Stomach (tissue), 19 donors: ENCODE measurements at places on chromosomes 4 and X.

DNA sequence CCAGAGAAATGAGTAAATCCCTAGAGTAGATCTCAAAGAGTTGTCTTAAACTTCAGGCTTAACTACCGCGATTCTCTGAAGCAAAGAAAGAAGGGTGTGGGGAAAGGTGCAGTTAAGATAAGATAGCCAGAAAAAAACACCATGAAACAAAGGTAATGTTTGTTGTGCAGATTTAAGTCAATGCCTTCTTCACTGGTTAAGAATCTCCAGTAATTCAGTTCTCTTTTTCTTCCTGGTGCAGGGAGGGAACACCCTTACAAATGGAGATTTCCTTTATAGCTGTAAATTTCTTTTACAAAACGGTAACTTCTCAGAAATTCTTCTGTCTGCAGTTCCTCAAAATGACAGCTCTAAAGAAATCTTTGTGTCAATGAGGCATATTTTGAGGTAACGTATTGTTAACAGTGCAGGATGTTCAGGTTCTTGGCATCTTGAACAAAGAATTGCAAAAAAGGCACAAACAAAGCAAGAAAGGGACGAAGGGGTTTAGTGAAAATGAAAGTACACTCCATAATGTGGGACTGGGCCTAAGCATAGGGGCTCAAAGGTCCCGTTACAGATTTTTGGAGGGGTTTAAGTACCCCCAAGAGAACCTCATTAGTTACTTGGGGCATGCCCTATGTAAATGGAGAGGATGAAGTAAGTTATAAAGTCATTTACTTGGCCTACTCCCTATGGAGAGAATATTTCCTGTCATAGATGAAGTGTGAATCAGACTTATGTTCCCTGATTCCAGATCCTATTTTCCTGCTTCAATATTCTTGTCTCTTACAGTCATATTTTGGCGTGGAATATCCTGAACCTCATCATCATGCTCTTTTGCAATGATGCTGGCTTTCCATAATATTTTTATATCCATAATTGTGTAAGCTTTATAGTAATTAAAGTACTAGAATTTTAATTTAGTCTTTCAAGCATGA, 492.0 kb downstream of the PCDH11X start:
- no peak overlapping the region for H3K27ac ChIP-seq
- H3K27me3 ChIP-seq = no peaks in the 10 kb centered on the region
- no peak overlapping the region for H3K4me3 ChIP-seq
- no peaks in the 10 kb centered on the region for H3K36me3 ChIP-seq
- H3K4me1 ChIP-seq = no peaks in the 10 kb centered on the region

GRCh38 chr4:16360694-16361262, 134.5 kb upstream of the TAPT1 start:
- no peak overlapping the region for H3K4me3 ChIP-seq
- DNase-seq = no peak
- no peaks in the 10 kb centered on the region for H3K4me1 ChIP-seq
- no peak overlapping the region for H3K27ac ChIP-seq

- no peak for DNase-seq
- H3K36me3 ChIP-seq = no peaks in the 10 kb centered on the region
- H3K27ac ChIP-seq = no peak overlapping the region
- no peaks in the 10 kb centered on the region for H3K4me1 ChIP-seq
- H3K27me3 ChIP-seq = no peaks in the 10 kb centered on the region
- H3K4me3 ChIP-seq = no peak overlapping the region
Observed at GRCh38 chrX:67587946-67588624, 44.3 kb downstream of the AR start.

DNA sequence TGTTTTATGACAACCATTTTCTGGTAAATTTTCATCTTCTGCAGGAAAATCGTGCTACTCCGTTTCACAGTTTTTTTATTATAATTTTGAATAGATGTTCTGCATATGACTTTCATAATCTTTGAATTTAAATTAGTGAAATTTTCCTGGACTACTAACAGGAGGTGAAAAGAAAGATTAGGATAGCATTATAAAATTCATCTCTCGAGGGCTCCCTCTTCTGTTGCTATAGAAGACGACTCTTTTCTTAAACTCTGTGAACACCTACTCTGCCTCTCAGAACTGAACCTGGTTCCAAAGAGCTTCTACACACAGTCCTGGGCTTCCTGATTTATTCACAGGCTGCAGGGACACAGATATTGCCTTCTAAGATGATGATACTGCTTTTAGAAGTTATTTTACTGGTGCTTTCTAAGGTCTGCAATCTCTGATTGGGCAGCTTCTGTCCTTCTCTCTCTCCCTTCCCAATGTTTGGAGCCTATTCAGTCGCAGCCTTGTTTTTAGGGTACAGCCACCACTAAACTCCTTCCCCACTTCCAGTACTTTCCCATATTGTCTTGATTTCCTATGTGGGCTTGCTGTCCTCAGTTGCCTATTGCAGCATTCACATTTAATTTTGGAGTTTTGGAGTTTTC, 10.1 kb upstream of the SAP30 start:
- H3K27me3 ChIP-seq = no peaks in the 10 kb centered on the region
- H3K4me3 ChIP-seq = no peak overlapping the region
- peaks cover under 1% of the 10 kb centered on the region for H3K4me1 ChIP-seq
- peak; percentile 31 for DNase-seq
- H3K36me3 ChIP-seq = no peaks in the 10 kb centered on the region

- H3K4me1 ChIP-seq = no peaks in the 10 kb centered on the region
- H3K36me3 ChIP-seq = no peaks in the 10 kb centered on the region
- H3K4me3 ChIP-seq = no peak overlapping the region
- H3K27me3 ChIP-seq = peaks cover 8% of the 10 kb centered on the region
- no peak overlapping the region for H3K27ac ChIP-seq
Observed at GRCh38 chrX:36963852-36964251, 44.3 kb upstream of the FAM47C start.

- H3K27me3 ChIP-seq = no peaks in the 10 kb centered on the region
- H3K27ac ChIP-seq = no peak overlapping the region
- no peaks in the 10 kb centered on the region for H3K36me3 ChIP-seq
- DNase-seq = no peak
- H3K4me3 ChIP-seq = no peak overlapping the region
- H3K4me1 ChIP-seq = no peaks in the 10 kb centered on the region
Observed at GRCh38 chr4:181793096-181793495, 450.1 kb upstream of the TENM3 start.

GRCh38 chrX:104430072-104430741, 135.8 kb upstream of the IL1RAPL2 start:
- no peak overlapping the region for H3K4me3 ChIP-seq
- no peak overlapping the region for H3K27ac ChIP-seq
- DNase-seq = no peak

DNA sequence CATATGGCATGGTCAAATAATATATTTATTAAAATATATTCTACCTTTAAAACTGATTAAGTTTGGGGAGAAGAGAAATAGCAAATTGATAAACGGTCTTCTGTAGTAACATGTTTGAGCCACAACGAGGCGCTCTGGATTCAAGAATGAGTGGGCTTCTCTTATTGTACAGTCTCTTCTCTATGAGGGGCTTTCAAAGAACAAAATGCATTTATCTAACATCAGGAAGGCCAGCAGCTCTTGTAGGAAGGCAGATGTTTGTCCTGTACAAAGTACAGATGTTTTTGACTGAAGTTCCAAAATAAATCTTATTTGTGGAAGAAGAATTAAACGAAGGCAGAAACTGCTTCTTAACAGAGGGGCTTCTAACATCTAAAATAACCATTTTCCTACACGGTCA, 153.6 kb downstream of the RASL11B start:
- no peak overlapping the region for H3K4me3 ChIP-seq
- H3K27me3 ChIP-seq = no peaks in the 10 kb centered on the region
- no peak overlapping the region for H3K27ac ChIP-seq
- DNase-seq = no peak

- no peaks in the 10 kb centered on the region for H3K27me3 ChIP-seq
- H3K27ac ChIP-seq = no peak overlapping the region
- no peak overlapping the region for H3K4me3 ChIP-seq
- H3K4me1 ChIP-seq = no peaks in the 10 kb centered on the region
- DNase-seq = no peak
- H3K36me3 ChIP-seq = no peaks in the 10 kb centered on the region
Observed at GRCh38 chrX:47706575-47706974, 47.6 kb upstream of the UXT start.

- no peak overlapping the region for H3K27ac ChIP-seq
- H3K27me3 ChIP-seq = peaks cover 5% of the 10 kb centered on the region
- no peaks in the 10 kb centered on the region for H3K4me1 ChIP-seq
- no peak overlapping the region for H3K4me3 ChIP-seq
- no peak for DNase-seq
- no peaks in the 10 kb centered on the region for H3K36me3 ChIP-seq
Observed at GRCh38 chr4:5024673-5025072, 5.4 kb upstream of the CYTL1 start.

DNA sequence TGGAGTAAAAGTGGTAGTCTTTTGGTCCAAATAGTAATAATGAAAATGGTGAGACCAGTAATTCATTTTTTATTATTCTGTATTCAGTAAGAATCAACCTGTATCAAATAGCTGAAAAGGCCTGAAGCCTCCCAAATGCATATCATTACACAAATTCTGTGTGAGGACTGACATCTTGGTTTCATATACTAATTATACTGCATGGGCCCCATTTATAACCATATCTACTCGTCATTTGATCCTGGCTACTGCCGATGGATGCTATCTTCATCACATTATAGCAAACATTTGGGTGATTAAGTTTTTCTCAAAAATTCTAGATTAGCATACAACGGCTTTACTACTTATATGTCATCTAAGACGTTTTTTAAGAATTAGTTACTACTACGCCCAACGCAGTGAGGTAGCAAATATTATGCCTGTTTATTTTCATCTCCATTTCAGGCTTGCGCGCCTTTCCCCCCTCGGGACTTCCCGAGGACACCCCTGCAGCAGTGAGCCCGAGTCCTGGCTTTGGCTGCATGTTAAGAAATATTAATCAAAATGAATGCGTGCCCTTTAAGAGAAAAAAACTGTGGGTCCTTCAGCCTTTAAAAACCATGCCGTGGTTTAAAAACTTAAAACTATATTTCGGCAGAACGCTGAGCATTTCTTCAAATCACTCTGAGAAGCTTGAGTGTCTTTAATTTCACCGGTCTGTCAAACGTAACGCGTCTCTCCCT, 814 bp upstream of the MMAA start:
- H3K4me1 ChIP-seq = peaks cover 38% of the 10 kb centered on the region
- H3K27ac ChIP-seq = peak overlapping the region; percentile 82
- H3K4me3 ChIP-seq = peak overlapping the region; percentile 83
- no peaks in the 10 kb centered on the region for H3K27me3 ChIP-seq
- no peak for DNase-seq
- no peaks in the 10 kb centered on the region for H3K36me3 ChIP-seq

- no peaks in the 10 kb centered on the region for H3K36me3 ChIP-seq
- DNase-seq = no peak
- no peaks in the 10 kb centered on the region for H3K4me1 ChIP-seq
- no peak overlapping the region for H3K27ac ChIP-seq
- no peak overlapping the region for H3K4me3 ChIP-seq
Observed at GRCh38 chr4:147586637-147587036, 30.6 kb upstream of the TMEM184C start.

- peaks cover 17% of the 10 kb centered on the region for H3K4me1 ChIP-seq
- peak overlapping the region; percentile 91 for H3K27ac ChIP-seq
- DNase-seq = peak; percentile 66
- H3K36me3 ChIP-seq = no peaks in the 10 kb centered on the region
Observed at GRCh38 chr4:152778656-152779512, 646 bp downstream of the TIGD4 start.

GRCh38 chr4:1547856-1548826, 136.0 kb downstream of the FAM53A start:
- H3K27ac ChIP-seq = peak overlapping the region; percentile 56
- no peaks in the 10 kb centered on the region for H3K27me3 ChIP-seq
- DNase-seq = no peak
- peak overlapping the region; percentile 25 for H3K4me3 ChIP-seq

- H3K4me3 ChIP-seq = no peak overlapping the region
- no peak for DNase-seq
- H3K27me3 ChIP-seq = no peaks in the 10 kb centered on the region
- no peak overlapping the region for H3K27ac ChIP-seq
- peaks cover 10% of the 10 kb centered on the region for H3K36me3 ChIP-seq
Observed at GRCh38 chrX:110172215-110172614, 145.7 kb downstream of the AMMECR1 start.

DNA sequence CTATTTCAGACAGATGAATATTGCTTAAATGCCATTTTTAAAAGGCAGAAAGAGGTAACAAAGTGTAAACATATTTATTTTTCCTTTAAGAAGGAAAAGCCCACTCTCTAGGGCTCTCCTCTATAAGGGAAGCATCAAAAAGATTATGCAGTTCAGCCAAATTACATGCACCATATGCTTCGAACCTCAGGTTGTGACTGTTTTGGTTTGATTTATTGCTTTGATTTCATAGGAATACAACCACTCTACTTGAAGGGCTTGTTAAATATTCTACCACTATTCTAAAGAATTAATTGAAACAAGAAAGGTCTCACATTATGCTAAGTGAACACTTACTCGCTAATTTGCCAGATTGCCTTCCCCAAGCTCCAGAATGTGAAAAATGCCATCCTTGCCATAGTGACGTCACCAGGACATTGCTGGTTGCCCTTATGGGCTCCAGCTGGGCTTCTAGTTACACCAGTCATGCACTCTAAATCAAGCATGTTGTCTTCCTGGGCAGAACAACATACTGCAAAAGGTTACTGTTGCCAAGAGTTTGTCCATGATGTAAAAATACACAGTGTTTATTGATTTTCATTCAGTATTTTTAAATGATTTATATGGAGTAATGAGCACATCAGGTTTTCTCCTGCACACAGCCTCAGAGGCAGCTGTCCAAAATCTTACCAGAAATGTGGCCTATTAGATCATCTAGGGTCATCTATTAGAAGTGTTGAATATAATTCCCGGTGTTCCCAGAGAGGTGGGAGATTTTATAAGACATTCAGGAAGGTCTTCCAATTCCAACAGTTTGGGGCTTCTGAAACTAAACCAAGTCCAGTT, 164.4 kb upstream of the RAPGEF2 start:
- no peaks in the 10 kb centered on the region for H3K27me3 ChIP-seq
- DNase-seq = peak; percentile 19
- H3K36me3 ChIP-seq = no peaks in the 10 kb centered on the region
- H3K4me3 ChIP-seq = no peak overlapping the region
- H3K27ac ChIP-seq = no peak overlapping the region
- H3K4me1 ChIP-seq = no peaks in the 10 kb centered on the region

DNA sequence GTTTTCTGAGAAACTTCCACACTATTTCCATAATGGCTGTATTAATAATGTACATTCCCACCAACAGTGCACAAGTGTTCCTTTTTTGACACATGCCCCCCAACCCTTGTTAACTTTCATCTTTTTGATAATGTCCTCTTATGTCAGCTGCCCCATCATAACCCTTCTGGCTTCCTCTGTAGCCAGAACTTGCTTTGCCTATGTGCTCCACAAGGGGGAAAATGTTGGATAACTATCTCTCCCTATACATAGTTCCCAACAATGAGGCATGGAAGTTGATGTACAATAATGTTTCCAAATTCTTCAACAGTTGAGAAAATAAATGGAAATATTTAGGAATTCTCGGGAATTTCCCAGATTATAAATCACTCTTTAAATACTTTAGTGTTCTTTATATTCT, 142.9 kb downstream of the ASB9 start:
- H3K36me3 ChIP-seq = no peaks in the 10 kb centered on the region
- no peak overlapping the region for H3K4me3 ChIP-seq

- H3K4me1 ChIP-seq = no peaks in the 10 kb centered on the region
- no peak overlapping the region for H3K4me3 ChIP-seq
- DNase-seq = peak; percentile 29
- H3K27ac ChIP-seq = peak overlapping the region; percentile 38
- no peaks in the 10 kb centered on the region for H3K27me3 ChIP-seq
Observed at GRCh38 chr4:55184600-55185523, 59.5 kb upstream of the KDR start.

- H3K27me3 ChIP-seq = no peaks in the 10 kb centered on the region
- H3K4me1 ChIP-seq = no peaks in the 10 kb centered on the region
- no peak for DNase-seq
- no peak overlapping the region for H3K4me3 ChIP-seq
- no peak overlapping the region for H3K27ac ChIP-seq
Observed at GRCh38 chr4:1600811-1601532, 83.1 kb downstream of the FAM53A start.
